ENCODE measurements at places on chromosomes 12 and 14.
A peak's percentile ranks its signal among the peaks of the same experiment; 100 is the strongest.

DNA sequence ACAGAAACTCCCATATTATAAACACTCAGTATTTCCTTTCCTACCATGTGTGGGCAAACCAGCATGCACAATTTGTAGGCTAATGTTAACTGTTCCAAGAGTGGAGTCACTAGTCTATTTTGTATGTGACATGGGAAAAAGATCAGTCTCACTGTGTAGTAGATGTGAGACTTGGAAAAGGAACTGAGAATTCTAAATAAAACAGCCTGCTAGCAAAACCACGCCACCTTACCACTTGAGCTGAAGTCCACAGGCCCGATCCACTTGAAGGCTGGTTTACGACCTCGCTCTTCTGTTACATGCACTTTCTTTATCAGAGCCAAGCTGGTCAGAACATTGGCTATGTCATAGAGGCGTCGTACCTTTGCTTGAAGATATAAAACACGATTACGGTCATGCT, 22.5 kb downstream of the E2F7 start:
- no peak for DNase-seq

DNA sequence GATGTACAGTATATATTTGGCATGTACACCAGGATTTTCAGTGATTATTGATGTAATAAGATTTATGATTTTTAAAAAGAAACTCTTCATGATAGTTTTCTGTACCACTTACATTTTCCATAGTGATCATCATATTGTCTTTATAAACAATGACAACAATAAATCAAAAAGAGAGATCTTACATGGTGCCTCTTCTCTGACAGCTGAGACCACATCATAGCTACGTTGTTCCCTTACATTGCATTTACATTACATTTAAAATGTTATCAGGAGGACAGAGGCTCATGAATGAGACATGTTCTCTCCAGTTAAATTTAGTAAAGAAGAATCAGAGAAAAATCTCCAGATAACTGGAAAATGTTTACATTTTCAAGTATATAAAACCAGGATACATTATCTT, 112.4 kb downstream of the PRKCH start:
- no peak for DNase-seq

GRCh38 chr14:51988221-51988620, 1.1 kb upstream of the RTRAF start:
- DNase-seq, result no peak

- DNase-seq, result no peak
These were observed 41.6 kb downstream of the LRRC74A start for GRCh38 chr14:76867516-76868453.

DNA sequence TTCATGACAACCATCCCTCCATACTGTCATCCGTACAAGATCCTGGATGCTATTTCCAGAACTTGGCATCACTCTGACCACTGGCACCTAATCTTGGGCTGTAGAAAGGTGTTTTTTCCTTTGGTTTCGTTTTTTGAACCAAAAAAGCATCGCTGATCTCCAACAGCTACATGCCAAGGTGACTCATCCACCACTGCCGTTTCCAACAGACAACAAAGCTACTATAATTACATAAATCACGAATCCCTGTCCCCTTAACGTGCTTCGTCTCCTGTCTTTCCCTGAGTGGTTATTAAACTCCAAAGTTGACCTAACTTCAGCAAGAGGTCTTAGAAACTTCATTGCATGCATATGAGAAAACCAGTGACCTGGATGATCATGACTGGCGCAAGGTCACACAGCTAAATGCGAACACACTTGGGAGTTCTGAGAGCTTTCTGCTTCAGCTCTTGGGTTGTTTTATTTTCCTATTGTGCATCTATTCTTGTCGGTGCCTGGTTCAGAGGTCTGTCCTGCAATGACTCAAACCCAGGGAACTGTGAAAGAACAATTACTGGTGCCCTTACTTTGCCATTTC, 99.9 kb downstream of the PPM1H start:
- DNase-seq, result no peak

GRCh38 chr12:103462675-103463074, 33.1 kb downstream of the C12orf42 start:
- DNase-seq, result no peak

DNA sequence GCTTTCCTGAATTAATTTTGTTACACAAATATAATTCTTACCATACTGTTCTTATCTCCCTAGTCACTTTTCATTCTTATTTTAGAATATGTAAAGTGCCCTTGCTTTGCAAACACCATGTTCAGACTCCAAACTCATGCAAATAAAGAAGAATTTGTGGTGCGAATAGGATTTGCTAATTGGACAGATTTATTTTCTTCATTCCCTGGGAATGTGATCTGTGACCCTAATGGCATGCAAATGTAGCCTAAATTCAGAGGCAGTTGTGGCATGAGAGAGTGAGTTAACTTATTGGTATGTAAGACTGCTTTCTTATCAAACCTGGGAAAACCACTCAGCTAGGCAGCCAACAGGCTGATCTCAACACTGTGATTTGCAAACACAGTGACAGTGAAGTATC, 10.0 kb downstream of the CAPZA3 start:
- no peak for DNase-seq

- no peak for DNase-seq
These were observed 84.6 kb downstream of the SETD3 start for GRCh38 chr14:99395909-99396530.

- DNase-seq, result no peak
These were observed 45.8 kb upstream of the MYL2 start for GRCh38 chr12:110966081-110966760.

GRCh38 chr12:113245695-113246477, 24.6 kb downstream of the TPCN1 start:
- DNase-seq, result peak; percentile 83

DNA sequence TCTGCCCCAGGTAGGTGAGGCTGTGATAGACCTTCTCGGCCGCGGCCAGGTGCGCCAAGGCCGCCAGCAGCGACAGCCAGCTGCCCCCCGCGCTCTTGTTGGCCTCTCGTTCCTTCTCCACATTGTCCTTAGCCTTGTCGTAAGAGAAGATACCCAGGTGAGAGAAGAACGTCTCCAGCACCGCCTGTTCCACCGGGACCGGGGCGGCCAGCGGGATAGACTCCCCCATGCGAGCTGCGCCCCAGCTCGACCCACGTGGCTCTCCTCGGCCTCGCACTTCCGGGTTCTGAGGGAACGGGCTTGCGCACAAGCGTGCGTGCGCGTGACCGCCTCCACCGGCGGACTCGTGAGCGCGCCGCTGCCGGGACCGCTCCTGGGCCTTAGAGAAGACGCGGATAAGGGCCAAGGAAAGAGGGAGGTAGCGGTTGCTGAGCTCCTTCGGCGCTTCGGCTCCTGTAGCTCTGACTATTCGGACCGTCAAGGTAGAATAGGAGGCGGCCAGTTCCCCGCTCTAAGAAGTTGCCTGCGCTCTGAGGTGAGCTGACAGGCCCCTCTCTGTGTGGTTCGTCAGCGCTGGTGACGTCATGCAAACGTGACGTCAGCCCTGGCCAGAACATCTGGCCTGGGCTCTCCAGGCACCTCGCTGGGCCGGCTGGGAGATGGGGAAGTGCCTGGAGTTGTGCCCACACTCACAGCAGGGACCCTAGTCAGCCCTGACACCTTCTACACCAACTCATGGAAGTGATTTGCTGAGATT, at the start of gene KICS2:
TSS of gene KICS2 (minus strand) at position 288 of the 757 bp plus-strand sequence. CDS start at position 229, 59 bp downstream.
- peak; percentile 82 for DNase-seq

DNA sequence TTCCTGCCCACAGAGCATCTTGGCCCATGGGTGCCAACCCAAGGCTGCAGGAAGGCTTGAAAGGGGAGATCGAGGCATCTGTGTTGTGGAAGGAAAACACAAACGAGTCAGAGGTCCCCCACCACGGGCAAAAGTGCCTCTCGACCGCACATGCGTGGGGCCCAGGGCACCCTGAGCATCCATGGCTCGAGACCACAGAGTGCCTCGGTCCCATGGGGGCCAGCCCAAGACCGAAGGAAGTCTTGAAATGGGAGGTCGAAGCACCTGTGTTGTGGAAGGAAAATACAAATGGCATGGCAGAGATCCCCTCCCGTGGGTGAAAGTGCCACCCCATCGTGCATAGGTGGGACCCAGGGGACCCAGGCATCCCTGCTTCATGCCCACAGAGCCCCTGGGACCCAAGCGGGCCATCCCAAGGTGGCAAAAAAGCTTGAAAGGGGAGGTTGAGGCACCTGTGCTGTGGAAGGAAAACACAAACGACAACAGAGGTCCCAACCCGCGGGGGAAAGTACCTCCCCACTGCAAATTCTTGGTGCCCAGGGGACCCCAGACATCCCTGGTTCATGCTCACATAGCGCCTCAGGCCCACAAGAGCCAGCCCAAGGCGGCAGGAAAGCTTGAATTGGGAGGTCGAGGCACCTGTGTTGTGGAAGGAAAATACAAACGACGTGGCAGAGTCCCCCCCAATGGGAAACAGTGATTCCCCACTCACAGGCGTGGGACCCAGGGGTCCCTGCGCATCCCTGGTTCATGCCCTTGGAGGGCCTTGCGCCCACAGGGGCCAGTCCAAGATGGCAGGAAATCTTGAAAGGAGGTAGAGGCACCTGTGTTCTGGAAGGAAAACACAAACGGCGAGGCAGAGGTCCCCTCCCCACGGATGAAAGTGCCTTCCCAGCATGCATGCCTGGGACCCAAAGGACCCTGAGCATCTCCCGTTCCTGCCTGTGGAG, 373.0 kb downstream of the ALG10 start:
- DNase-seq, result no peak

DNA sequence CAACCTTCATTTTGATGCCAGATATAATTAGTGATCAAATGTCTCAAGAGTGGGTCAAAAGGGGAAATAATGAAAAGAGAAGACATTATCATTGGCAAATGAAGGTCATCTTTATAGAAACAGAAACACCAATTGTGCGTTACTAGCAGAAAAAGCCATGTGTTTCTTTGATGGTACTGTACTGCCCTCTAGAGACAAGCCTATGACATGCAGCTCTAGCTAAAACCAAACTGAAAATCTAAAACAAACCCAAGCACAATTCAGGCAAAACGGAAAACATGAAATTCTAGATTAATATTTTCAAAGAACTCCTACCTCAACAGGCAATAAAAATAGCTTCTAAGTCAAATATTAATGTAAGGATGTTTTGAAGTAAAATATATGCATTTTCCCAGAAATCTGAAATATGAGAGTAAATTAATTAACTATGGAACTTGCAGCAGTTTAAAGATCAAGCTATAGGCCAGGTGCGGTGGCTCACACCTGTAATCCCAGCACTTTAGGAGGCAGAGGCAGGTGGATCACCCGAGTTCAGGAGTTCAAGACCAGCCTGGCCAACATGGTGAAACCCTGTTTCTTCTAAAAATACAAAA, 115.4 kb downstream of the KLHL28 start:
- DNase-seq, result peak; percentile 27

- DNase-seq, result no peak
These were observed 139.7 kb upstream of the RASSF8 start for GRCh38 chr12:25818596-25819390.

GRCh38 chr14:91111443-91111842, 2.4 kb upstream of the DGLUCY start:
- DNase-seq, result no peak

DNA sequence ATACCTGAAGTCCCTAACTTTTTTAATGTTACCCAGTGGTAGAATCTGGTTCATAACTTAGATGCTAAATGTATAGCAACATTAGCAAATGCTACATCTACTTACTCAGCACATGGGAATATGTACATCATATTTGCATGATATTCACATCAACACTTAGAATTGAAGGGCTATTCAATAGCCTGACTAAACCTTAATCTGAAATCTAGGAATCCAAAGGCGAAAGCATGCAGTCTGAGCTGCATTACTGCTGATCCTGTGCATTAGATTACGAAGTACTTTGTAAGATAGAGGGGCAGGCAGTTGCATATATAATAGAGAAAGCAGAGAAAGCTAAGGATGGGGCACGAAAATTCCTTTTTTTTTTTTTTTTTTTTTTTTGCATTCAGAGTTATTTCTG, 40.4 kb downstream of the SLC38A4 start:
- DNase-seq, result no peak

- DNase-seq, result no peak
These were observed 37.4 kb upstream of the PHC1 start for GRCh38 chr12:8876887-8877286.

- no peak for DNase-seq
These were observed 78.2 kb upstream of the MBIP start for GRCh38 chr14:36398463-36399291.

- DNase-seq, result no peak
These were observed 65.6 kb upstream of the FERMT2 start for GRCh38 chr14:53016491-53016890.

DNA sequence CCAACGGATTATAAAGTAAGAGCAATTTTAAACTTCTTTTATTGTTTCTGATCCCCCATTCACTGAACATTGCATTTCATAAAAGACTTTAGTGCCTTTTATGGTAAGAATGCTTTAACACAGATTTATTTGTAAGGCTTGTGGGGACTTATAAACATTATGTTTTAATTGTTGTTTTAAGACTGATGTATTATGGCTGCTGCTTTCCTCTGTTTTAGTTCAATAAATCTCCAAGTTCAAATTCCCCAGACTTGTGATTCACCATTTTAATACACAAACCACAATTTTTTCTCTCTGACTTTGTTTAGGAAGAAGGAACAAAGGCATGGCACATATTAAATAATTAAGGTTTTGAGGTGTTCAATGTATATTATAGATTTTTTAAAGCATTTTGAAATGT, 753.3 kb downstream of the SLC6A15 start:
- DNase-seq, result no peak

- no peak for DNase-seq
These were observed 1.1 kb downstream of the ALX1 start for GRCh38 chr12:85280984-85281630.

DNA sequence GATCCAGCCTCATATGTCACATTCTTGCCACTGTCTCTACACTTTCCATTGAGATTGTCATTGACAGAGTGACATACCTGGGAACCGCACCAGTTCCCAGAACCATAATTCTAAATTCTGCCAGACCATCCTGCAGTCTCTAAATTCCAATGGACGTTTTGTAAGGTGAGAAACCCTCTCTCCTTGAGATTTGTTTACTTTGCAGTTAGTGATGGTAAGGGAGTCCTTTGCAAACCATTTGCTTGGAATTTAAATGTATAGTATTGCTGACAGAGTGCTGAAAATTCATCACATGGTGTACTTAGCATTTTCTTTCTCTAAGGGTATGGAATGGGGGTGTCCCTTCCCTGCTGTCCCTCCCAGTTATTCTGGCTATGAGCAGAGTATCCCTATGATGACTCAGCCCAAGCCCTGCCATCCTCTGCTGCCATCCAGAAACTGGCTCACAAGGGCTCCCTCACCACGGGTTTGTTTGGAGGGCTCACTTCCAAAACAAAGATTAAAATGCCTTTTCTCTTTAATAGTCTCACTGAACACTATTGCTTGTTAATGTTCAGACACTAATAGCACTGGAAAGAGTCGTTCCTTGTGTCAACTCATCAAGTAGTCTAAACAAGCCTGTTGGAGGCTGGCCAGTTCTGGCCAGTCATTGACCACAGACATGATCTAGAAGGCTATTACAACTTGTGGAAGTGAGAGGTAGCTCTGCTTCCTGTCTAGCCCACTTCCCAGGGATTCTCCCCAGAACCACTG, 129.0 kb upstream of the HMGA2 start:
- DNase-seq, result peak; percentile 15

GRCh38 chr12:74816398-74817175, 279.0 kb downstream of the ATXN7L3B start:
- no peak for DNase-seq

All from HepG2 (cell line).